ENCODE measurements at places on chromosomes 3 and 15.

GRCh38 chr3:85691196-85691595 is 732.4 kb downstream of the CADM2 start:
- DNase-seq = no peak

DNA sequence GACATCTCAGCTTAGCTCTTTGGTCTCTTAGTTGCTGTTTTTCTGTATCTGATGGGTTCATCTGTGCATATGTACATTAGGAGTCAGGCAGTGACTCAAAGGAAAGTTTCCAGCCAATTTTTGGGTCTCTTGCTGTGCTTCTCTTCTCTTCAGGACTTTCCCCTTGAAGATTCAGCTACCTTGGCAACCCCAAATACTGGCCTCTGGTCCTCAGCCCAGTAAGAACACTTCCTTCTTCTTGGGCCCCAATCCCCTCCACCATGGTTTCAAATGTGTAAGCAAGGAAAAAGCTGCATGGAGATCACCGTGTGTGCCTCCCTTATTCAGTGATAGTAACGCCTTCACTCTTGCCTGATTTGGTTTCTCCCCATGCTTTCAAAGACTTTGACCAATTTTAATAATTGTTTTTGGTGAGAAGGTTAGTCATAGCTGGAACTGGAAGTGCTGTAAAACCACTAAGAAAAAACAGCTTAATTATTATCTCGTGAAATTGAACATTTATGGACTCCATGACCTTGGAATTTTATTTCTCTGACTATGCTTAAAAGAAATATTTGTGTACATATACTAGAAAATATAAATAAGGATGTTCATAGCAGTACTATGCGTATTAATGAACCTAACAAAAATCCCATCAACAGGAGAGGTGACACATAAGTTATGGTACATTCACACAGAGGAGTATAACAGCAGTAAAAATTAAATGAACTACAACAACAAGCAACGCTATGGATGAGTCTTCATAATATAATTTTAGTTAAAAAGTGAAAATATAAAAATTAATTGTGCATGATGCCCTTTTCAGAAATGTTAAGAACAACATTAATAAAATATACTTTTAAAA is 125.3 kb upstream of the BCL6 start:
- no peak for DNase-seq

- no peak for DNase-seq
Measured at GRCh38 chr3:27630885-27631284, 91.2 kb downstream of the EOMES start.

- DNase-seq = no peak
Measured at GRCh38 chr3:14552717-14553116, 12.6 kb upstream of the GRIP2 start.

GRCh38 chr15:90513448-90513847 is 16.3 kb upstream of the CRTC3 start:
- DNase-seq = no peak

DNA sequence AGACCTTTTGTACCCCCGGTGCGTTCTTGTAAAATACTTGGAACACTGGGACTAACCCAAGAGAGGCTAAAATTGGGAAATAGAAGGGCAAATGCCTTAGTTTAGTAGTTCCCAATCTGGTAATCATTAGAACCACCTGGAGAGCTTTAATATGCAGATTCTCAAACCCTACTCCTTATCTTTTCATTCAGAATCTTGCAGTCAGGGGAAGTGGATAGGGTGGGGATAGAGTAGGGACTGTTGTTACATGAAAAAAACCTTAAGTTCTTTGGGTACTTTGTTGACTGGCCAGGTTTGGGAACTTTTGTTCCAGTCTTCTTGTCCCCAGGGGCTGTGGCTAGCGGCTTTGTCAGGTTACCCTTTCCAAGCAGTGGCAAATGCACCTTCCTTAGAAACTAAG is 15.9 kb downstream of the MAPKBP1 start:
- DNase-seq = no peak

- DNase-seq = no peak
Measured at GRCh38 chr3:134798681-134799311, 3.7 kb downstream of the EPHB1 start.

DNA sequence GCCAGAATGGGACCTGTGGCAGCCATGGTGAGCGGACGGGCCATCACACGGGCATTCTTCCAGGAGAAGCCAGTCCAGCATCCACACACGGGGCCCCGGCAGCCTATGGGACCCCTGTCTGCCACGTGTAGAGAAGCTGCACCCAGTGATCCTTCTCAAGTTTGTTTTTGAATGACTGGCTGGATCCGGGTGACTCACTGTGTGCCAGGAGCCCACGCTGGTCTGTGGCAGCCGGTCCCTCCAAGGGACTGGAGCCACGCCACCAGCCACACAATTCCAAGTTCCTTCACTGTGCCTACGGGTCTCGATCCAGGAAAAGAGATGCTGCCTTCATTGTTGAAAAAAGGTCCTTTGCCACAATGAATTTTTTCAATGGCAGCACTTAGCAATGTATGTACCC is 58.1 kb downstream of the ATP10A start:
- no peak for DNase-seq

DNA sequence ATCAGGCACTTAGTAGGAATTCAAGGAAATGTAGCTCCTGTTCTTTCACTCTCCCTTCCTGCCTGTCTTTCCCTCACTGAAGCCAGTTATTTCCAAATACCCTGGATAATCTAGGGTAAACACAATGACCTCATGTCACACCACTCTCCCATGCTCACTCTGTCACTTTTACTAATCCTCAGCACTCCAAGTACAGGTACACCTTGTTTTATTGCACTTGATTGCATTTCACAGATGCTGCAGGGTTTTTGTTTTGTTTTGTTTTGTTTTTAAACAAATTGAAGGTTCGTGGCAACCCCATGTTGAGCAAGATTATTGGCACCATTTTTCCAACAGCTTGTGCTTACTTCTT is 40.8 kb downstream of the PPM1L start:
- DNase-seq = no peak

- DNase-seq = no peak
Measured at GRCh38 chr3:136678981-136679380, 73.2 kb downstream of the STAG1 start.

- DNase-seq = no peak
Measured at GRCh38 chr3:149493315-149494021, 19.0 kb downstream of the TM4SF4 start.

- no peak for DNase-seq
Measured at GRCh38 chr3:42734263-42734860, 31.8 kb upstream of the HHATL start.

DNA sequence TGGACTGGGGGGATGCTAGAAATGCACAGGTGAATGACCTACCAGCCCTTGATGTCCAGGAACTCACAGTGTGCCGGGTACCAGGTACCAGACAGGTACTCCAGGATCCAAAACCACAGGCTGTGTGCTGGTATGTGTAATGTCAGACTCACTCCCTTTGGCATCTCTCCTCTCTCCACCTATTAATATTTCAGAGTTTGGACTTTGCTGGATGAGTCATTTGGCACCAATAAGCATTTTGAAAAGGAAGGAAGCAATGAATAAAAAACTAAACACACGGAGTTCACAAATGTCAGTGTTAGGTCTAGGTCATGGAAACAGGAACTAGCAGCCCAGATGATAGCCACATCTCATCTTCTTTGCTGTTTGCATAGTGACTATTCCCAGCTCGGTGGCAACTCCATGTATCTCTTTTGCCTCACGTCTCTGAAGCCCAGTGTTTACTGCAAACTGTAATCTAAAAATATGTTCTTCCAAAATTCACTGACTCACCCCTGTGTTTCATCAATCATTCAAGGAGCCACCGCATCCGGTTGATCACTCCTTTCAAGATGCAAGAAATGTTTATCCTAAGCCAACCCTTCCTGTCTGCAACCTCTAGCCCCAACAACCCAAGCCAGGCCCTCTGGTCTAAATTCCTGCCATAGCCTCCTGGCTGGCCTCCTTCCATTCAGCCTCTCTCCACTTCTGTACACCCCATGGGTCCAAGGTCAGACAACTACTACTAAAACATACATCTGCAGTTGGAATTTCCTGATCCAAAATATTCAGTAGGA is 8.4 kb downstream of the ITGB5 start:
- no peak for DNase-seq

DNA sequence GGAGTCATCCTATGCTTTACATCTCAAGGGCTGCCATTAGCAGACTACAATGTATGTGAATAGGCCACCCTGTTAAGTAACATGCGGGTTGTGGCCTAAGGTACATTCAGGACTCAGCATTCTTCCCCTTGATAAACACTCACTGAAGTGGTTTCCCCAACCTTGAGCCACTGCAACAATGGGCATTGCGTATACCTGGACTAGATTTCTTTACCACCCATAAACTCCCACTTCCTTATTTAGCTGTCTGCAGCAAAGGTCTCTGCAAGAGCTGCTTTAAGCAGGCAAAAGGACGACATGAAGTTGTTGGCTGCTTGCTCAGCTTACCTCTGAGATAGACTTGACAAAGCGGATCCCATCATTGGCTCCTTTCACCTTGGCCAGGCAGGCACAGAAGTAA is 16.2 kb downstream of the FYCO1 start:
- DNase-seq = no peak

- no peak for DNase-seq
Measured at GRCh38 chr3:87076946-87077345, 86.0 kb upstream of the VGLL3 start.

Data from NCI-H1694 (cell line).